ENCODE measurements at places on chromosomes 2 and 18. TPM values are rescaled to one million over a fixed set of nuclear protein-coding genes. Genes with fewer than 3 reads are reported as not detected.

The OTOS gene
- total RNA-seq: not detected

The FHOD3 gene
- 21.2 TPM for total RNA-seq

The IL36B gene
- total RNA-seq: not detected

The ZNG1B gene
- 29.1 TPM for total RNA-seq

The CNDP1 gene
- 0.27 TPM for total RNA-seq

The ANKRD36B gene
- 54.7 TPM for total RNA-seq

The SLC4A5 gene
- total RNA-seq: 8.2 TPM

The INPP5D gene
- total RNA-seq: 2.2 TPM

The SLC14A1 gene
- total RNA-seq: not detected

The SCYGR4 gene
- not detected for total RNA-seq

The IL37 gene
- not detected for total RNA-seq

The SAG gene
- total RNA-seq: not detected

The CRYBA2 gene
- 0.49 TPM for total RNA-seq

The NMS gene
- total RNA-seq: not detected

The CAPN14 gene
- total RNA-seq: 0.25 TPM

The CPO gene
- total RNA-seq: not detected

The TLX2 gene
- total RNA-seq: 21.2 TPM

The KCNG3 gene
- 0.49 TPM for total RNA-seq

The UGT1A9 gene
- total RNA-seq: not detected

The IL36A gene
- not detected for total RNA-seq

The ALK gene
- 9.6 TPM for total RNA-seq

The DOCK10 gene
- total RNA-seq: 1.1 TPM

The IL1F10 gene
- total RNA-seq: not detected

The DTNA gene
- 29.5 TPM for total RNA-seq

The SULT1C4 gene
- 1.6 TPM for total RNA-seq

The ARL4C gene
- total RNA-seq: 23.2 TPM

The C1QL2 gene
- not detected for total RNA-seq

The VIT gene
- total RNA-seq: not detected

The RAB31 gene
- 4.1 TPM for total RNA-seq

The EFHD1 gene
- total RNA-seq: 0.71 TPM

The COL4A3 gene
- total RNA-seq: not detected

The MFSD2B gene
- 0.29 TPM for total RNA-seq

The PRKAG3 gene
- total RNA-seq: not detected

The IL1RN gene
- total RNA-seq: not detected

The TMEM163 gene
- total RNA-seq: 27.7 TPM

The AOX1 gene
- 0.32 TPM for total RNA-seq
